ENCODE measurements at places on chromosomes 3 and 15.

DNA sequence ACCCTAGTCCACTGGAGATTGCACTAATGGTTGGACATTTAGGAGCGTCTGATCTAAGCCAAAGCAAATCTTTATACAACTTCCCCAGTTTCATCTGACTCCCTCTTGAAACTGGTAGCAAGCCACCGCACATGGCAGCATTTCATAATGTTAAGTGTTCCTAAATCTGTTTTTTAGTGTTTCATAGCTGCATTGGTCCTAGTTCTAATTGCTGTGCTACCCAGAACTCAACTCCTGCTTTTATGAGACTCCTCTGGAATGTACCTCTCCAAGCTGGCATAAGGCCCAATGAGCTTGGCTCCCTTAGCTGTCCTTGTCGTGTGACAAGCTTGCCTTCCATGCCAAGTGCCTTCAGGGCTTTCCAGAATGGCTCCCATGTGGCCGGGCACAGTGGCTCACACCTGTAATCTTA, 65.3 kb upstream of the FLNB start:
- no peak for DNase-seq

DNA sequence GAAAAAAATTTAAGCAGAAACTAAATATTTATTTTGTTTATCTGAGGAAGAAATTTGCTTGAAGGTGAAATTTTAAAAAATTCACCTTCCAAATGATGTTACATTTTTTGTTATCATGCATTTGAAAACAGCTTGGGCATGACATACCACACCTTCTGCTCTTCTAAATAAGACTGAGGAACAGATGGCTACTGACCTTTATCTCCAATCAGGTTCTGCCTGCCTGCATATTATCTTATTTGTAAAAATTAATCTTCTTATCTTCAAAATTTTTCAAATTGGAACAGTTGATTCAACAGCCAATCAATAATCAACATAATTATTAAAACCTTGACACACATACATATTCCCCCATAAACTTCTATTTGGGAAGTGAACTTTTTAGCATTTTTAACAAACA, 641.8 kb upstream of the ZNF385D start:
- DNase-seq = no peak

GRCh38 chr3:188106454-188106853, 47.5 kb upstream of the LPP start:
- no peak for DNase-seq

GRCh38 chr3:4478261-4478660, 11.2 kb upstream of the SUMF1 start:
- no peak for DNase-seq

DNA sequence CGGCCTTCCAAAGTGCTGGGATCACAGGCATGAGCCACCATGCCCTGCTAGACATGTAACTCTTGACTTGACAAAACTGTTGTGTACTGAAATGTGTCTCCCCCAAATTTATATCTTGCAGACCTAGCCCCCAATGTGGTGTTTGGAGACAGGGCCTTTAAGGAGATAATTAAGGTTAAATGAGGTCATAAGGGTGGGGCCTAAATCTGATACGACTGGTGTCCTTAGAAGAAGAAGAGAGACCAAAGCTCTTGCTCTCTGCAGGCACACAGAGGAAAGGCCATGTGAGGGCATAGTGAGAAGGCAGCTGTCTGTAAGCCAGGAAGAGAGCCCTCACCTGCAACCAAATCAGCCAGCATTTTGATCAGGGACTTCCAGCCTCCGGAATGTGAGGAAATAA, 361.3 kb downstream of the SV2B start:
- DNase-seq = no peak

DNA sequence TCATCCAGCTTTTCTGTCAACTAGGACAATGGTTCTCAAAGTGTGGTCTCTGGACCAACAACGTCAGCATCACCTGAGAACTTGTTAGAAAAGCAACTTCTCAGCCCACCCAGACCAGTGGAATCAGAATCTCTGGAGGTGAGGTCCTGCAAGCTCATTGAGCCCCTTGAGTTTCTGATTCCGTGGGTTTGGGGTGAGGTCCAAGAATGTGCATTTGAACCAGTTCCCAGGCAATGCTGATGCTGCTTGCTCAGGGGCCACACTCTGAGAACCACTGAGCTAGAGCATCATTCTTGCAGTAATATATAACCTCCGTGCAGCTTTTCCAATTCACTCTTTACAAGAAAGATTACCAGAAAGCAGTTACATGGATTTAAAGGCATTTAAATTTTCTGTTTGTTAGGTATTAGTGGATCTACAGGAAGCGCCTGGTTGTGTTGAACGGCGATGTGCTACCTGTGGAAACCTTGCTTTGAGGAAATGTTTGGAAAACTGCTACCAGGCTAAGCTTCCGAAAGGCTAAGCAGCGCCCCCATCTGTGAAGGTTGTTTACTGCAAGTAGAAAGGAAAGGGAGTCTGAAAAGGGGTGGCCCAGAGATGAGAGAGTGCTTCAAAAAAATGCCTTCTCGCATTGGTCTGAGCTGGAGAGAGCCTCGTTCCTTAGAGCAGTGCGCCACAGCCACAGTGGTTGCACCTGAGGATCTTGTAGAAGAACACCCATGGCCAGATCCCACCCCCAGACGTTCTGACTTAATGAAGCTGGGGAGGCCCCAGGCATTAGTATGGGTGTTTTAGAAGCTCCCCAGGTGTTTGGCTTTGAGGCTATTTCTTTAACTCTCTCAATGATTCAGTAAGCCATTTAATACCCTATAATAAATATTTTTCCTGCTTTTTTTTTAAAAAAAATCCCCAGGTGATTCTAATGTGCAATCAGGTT, 50.0 kb downstream of the RLBP1 start:
- DNase-seq = peak; percentile 6

DNA sequence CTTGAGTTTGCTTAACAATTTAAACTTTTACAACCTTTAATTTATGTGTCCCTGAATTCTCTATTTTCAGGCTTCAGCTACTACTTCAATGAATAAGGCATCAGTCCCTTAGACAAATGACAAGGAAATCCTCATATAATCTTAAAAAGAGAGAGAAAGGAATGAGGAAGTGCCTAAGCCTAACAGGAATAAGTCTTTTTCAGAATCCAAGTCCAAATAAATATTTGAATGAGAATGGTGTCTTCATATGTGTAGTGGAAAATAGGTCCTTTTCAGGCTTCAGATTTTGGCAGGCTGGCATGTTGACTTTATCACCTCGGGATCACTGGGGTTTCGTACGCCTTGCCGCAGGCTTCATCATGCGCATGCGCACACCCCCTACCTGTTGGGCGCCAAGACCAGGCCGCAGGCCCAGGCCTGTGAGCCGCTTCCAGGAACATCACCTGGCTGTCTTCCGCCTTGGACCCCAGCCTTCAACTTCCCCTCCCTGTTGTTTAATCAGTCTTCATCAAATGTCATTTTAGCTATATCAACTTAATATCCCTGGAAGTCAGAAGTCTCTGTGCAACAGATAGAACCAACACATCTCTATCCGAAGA, 334.5 kb downstream of the SOX2 start:
- no peak for DNase-seq
